ACHN (cell line): ENCODE measurements at places on chromosomes 11 and 22.

GRCh38 chr11:124754309-124754708 is 2.3 kb upstream of the VSIG2 start:
- no peak for DNase-seq

DNA sequence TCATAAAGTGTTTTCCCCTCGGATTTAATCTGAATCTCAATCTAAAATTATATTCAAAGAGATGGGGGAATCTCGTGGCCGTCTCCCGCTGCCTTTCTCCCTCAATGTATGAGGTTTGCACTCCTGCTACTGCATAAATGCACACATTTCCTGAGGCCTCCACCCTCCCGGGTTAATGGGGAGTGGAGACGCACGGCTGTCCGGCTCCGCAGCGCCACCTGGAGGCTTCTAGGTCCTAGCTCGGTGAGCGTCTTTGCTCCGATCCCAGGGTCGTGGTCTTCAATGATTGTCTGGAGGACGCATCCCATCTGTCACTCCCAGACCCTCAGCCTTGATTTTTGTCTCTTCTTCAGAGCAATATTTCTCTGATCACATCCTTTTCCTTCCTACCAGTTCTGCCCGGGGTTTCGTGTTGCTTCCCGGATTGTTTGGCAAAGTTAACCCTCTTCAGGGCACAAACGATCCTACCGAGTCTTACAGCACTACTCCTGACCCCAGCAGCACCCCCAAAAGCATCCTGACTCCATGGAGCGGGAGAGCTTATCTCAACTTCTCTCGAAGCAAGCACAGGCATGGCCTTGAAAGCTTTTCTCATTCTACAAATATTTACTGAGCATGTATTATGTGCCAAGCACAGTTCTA is at the start of gene LMO1:
LMO1 (minus strand) TSS at position 110 of the 642 bp plus-strand sequence. CDS start 516 bp downstream, outside the sequence.
- DNase-seq = peak; percentile 69

- DNase-seq = no peak
Measured at GRCh38 chr22:43749473-43749872, 62.6 kb downstream of the EFCAB6 start.

GRCh38 chr11:133579165-133580031 is 47.1 kb upstream of the OPCML start:
- DNase-seq = no peak

GRCh38 chr11:71153005-71153390 is 99.4 kb downstream of the SHANK2 start:
- DNase-seq = peak; percentile 49

DNA sequence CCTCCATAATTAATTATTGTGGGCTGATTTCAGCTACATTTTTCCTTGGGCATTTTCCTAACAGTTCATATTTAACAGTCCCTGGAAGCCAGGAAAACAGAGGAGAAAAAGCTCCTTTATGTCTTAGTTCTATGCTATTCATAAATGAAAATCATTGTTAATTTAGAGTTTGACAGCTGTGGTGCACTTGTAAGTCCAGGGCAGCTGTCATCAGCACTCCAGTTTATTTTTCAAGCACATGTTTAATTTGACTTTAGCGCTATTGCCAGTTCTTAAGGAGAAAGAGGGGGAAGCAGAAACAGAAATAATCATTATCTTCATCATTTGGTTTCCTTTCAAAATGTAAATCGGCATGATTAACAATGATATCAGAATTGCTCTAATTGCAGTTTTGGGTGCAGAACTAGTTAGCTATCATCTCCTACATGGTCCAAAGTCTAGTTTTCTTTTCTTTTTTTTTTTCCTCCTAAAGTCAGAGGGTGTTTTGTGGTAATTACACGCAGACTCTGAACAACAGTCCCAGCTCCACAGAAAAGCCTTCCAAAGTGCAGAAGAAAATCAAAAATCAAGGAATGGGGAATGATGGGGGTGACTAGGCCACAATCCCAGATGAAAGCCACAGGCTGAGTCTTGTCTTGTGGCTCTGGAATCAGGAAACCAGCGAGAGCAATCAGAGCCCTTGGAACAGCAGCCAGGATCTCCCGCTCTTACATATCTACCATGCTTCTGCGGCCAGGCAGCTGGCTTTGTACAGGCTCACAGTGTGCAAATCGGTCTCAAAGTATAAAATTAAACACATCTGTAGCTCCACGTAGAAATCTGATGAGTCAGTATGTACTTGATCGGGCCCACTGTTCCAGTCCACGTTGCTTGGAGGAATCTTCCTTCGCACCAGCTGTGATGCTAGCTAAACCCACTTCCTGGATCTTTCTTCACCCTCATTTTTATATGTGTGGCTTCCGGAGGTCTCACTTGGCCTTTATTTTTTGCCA is 91.9 kb downstream of the SPON1 start:
- DNase-seq = no peak

DNA sequence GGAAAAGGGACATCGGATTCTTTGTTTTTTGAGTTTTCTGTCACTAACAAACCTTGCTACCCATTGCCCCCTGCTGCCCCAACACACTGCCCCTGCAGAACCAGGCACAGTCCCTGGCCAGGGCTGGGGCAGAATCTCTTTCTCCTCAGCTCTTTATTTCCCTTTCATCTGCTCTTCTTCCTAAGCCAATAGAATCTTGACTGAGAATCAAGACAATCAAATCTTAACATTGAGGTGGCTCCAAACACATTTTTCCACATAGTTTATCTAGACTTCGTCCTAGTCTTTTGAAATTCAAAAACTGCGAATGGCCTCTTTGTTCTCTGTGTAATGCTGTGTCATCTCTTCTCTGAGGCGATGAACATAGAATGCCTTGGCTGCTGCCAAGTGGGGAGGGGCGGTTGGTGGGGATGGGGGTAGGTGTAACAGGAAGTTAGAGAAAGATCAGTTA is 16.1 kb upstream of the NTM start:
- no peak for DNase-seq

DNA sequence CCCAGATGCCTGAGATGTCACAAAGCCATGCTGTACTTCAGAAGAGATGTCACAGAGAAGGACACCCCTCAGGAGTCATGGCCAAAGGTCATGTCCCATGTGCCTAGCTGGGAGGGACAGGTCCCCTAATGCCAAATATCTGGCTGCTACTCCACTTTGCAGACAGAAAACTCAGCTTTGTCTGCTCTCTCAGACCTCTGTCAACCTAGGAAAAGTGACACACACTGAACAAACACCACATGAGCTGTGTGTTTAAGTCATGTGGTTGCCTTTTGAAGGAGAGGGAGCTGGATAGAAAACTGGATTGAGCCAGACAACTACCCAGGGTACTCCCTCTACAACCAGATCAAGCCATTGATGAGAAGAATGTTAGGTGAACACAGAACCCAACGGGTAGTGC is 3.5 kb downstream of the TRIM66 start:
- DNase-seq = no peak

GRCh38 chr11:40867991-40868632 is 591.3 kb downstream of the LRRC4C start:
- no peak for DNase-seq

DNA sequence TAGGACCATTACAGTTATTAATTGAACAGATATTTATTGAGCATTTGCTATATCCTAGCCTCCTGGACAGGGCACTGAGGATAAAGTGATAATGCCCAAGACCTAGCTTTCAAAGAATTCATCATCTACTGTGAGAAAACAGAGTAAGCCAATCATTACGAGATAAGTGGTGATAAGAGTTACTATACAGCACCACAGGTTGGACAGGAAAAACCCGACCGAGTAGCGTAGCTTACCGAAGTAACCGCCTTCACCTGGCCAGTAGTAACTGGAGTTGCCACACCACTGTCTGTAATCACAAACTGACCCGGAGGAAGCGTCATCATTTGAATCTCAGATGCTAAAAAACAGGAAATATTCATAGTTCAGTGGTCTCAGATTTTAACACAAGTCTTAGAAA is 10.0 kb upstream of the NFRKB start:
- DNase-seq = no peak

DNA sequence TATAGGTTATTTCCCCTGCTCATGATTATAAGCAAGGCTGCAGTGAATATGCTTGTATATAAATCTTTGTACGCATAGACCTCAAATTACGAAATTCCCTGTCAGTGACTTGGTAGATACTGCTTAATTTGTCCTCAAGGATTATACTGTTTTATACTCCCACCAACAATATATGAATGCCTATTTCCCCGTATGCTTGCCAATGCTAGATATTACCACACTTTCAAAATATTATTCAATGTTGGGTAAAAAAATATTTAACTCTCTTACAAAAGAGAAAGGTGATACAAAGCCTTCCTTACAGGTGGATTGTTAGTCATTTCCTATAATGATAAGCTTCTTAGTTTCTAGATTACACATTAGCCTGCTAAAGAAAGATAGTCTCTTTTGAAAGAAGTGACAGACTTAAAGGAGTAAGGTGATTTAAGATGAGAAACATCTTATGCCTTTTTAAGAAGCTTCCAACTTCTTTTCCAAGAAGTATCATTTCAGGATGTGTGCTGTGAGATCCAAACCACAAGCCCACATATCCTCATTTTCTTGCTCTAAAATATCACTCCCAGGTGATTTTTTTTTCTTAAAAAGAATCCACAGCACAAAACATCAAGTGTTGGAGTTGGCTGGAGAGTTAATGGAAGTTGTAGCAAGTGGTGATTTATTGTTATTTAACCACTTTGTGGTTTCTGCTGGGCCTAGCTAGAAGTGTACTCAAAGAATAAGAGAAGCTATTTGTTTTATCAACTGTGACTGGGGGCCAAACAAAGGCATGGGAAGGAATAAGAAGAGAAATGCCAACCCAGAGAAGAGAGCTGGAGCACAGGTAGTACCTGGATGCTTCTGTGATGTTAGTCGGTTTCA is 59.2 kb downstream of the BARX2 start:
- DNase-seq = no peak

DNA sequence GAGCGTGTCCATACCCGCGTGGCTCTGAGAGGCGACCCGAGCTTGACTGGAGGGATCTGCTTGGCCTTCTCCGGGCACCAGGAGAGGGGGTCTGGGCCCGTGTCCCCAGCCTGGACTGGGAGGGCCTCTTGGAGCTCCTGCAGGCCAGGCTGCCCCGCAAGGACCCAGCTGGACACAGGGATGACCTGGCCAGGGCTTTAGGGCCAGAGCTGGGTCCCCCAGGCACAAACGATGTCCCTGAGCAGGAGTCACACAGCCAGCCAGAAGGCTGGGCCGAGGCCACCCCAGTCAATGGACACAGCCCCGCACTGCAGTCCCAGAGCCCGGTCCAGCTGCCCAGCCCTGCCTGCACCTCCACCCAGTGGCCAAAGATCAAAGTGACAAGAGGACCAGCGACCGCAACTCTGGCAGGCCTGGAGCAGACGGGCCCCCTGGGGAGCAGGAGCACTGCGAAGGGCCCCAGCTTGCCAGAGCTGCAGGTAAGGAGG is 38.2 kb downstream of the TRIOBP start:
- DNase-seq = peak; percentile 44

DNA sequence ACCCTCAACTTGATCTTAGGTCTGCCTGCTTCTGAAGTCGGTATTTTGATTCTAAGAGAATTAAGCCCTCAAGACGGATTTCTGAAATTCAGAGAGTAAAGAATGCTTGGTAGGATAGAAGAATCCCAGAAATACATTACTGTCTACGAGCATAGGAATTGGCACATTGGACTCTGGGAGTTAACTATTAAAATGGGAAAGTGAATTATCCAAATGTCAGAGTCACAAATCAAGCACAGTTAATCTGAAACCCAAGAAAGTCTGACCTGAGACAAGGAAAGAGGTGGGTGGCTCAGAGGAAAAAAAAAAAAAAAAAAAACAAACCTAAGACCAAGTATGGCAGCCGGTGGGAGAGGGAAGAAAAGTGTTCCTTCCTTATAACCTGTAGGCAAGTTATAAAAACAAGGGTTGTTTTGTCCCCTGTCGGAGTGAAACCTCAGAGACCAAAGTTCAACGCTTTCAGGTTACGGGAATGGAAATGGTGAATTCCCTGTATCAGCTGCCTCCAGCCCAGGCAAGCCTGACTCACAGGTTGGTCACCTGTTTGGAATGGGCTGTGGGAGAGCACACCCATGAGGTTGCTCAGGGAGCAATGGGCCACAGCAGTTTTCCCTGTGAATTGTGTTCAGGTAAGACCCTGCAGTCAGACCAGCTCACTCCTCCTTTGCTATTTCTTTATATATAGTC is 139.0 kb downstream of the ETS1 start:
- peak; percentile 88 for DNase-seq

GRCh38 chr11:27688076-27688475 is 12.2 kb downstream of the BDNF start:
- no peak for DNase-seq

DNA sequence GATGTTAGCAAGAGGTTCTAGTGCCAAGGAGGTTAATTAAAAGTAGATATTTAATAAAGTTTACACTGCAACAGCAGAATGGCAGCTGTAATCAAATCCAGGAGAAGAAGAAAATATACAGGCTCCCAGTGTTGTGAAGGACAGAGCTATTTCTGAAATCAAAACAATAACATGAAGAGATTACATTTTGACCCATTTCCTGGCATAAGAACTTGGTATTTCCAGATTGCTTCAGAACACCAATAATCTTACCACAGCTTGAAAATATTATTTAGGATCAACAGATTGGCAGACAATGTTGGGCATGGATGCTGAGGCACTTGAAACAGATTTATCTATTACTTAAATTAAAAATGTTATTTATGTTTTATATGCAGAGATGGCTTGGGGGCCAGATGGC is 692.5 kb downstream of the KCNA4 start:
- DNase-seq = no peak

GRCh38 chr11:103494491-103494890 is 385.3 kb downstream of the DYNC2H1 start:
- DNase-seq = no peak

DNA sequence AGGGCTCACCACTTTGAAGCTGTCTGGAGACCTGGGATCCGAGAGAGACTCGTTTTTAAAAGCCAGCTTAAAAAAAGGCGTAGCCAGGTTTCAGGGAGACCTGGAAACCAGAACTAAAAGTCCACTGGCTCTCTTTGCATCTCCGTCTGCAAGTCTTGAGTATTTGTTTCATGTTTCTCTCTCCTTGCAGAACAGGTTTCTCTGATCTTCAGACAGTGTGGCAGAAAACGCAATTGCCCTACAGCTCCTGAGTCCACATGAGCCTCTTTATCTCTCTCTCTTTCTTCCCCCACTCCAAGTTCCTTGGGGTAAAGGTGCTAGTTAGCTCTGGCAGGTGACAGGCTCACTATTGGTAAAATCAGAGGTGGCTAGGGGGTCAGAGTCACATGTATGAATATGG is 67.0 kb upstream of the AMPD3 start:
- DNase-seq = no peak

GRCh38 chr22:36593215-36593614 is 64.2 kb upstream of the EIF3D start:
- DNase-seq = no peak

GRCh38 chr11:4511282-4512245 is 29.1 kb downstream of the OR52K1 start:
- no peak for DNase-seq

GRCh38 chr22:39292031-39292462 is 27.4 kb downstream of the RPL3 start:
- peak; percentile 66 for DNase-seq
